ENCODE measurements at places on chromosomes 7 and 10.
A peak's percentile ranks its signal among the peaks of the same experiment; 100 is the strongest.

- H3K36me3 ChIP-seq: no peaks in the 10 kb centered on the region
- H3K27ac ChIP-seq: no peak overlapping the region
- no peaks in the 10 kb centered on the region for H3K27me3 ChIP-seq
- H3K4me1 ChIP-seq: no peaks in the 10 kb centered on the region
- DNase-seq: no peak
- no peak overlapping the region for H3K4me3 ChIP-seq
These were observed 242.6 kb downstream of the CNTNAP2 start for GRCh38 chr7:146359176-146359575.

DNA sequence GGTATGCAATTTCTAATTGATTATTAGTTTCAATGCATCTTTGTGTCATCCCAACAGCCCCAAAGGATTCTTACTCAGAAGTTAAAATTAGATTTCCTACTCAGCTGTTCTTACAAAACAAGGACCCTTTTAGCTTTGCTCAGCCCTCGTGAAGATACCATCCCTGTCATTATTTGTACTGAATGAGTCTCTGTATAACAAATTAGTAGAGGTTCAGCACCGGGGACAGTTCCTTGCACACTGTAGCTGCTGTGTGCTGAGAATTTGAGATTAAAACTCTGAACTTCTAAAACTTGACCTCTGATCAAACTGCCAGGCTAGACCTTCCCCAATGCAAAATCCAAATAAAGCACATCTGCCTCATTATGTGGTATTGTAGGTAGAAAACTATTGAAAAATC lies 299.1 kb downstream of the LHFPL3 start:
- H3K36me3 ChIP-seq: no peaks in the 10 kb centered on the region
- H3K4me3 ChIP-seq: no peak overlapping the region
- H3K27me3 ChIP-seq: no peaks in the 10 kb centered on the region
- no peak for DNase-seq

GRCh38 chr10:126580873-126581647 lies 89.4 kb downstream of the C10orf90 start:
- DNase-seq: no peak
- H3K4me1 ChIP-seq: no peaks in the 10 kb centered on the region
- no peaks in the 10 kb centered on the region for H3K36me3 ChIP-seq
- no peak overlapping the region for H3K27ac ChIP-seq

GRCh38 chr10:19944911-19945663 lies 128.9 kb downstream of the PLXDC2 start:
- H3K4me3 ChIP-seq: no peak overlapping the region
- no peak overlapping the region for H3K27ac ChIP-seq
- H3K27me3 ChIP-seq: no peaks in the 10 kb centered on the region
- H3K36me3 ChIP-seq: no peaks in the 10 kb centered on the region
- no peaks in the 10 kb centered on the region for H3K4me1 ChIP-seq

- H3K27ac ChIP-seq: peak overlapping the region; percentile 69
- H3K27me3 ChIP-seq: no peaks in the 10 kb centered on the region
- DNase-seq: no peak
- H3K4me3 ChIP-seq: no peak overlapping the region
These were observed 153.4 kb upstream of the KLF14 start for GRCh38 chr7:130887182-130887956.

DNA sequence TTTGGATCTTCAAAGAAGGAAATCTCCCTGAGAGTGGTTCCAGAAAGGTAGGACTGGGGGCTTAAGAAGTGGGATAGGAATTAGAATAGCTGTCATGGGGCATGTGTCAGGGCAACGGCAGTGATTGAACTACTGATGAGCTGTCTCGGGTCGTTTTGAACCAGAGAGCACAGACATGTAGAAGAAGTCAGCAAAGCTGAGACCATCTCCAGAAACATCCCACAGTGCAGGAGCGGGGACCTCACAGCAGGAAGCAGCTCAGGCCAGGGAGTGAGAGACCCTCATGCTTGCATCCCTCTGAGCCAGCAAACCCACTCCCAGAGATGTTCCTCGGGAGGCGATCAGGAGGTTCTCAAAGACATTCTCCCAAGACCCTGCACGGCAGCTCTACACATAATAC lies 60.1 kb downstream of the AOC1 start:
- no peaks in the 10 kb centered on the region for H3K4me1 ChIP-seq
- no peak for DNase-seq
- H3K27ac ChIP-seq: no peak overlapping the region
- no peaks in the 10 kb centered on the region for H3K36me3 ChIP-seq
- H3K4me3 ChIP-seq: no peak overlapping the region
- H3K27me3 ChIP-seq: peaks cover 8% of the 10 kb centered on the region

GRCh38 chr10:21326594-21327288 lies 198.7 kb downstream of the SKIDA1 start:
- H3K27ac ChIP-seq: no peak overlapping the region
- H3K4me1 ChIP-seq: peaks cover 7% of the 10 kb centered on the region
- no peak for DNase-seq
- H3K4me3 ChIP-seq: no peak overlapping the region
- no peaks in the 10 kb centered on the region for H3K27me3 ChIP-seq

GRCh38 chr10:113019692-113020474 lies 69.8 kb downstream of the TCF7L2 start:
- no peak overlapping the region for H3K27ac ChIP-seq
- H3K27me3 ChIP-seq: no peaks in the 10 kb centered on the region
- no peak for DNase-seq
- H3K4me1 ChIP-seq: peaks cover 25% of the 10 kb centered on the region

GRCh38 chr10:1712944-1713671 lies 24.2 kb downstream of the ADARB2 start:
- no peak overlapping the region for H3K27ac ChIP-seq
- H3K36me3 ChIP-seq: no peaks in the 10 kb centered on the region
- no peaks in the 10 kb centered on the region for H3K4me1 ChIP-seq
- no peak for DNase-seq
- H3K27me3 ChIP-seq: peaks cover 4% of the 10 kb centered on the region
- no peak overlapping the region for H3K4me3 ChIP-seq

DNA sequence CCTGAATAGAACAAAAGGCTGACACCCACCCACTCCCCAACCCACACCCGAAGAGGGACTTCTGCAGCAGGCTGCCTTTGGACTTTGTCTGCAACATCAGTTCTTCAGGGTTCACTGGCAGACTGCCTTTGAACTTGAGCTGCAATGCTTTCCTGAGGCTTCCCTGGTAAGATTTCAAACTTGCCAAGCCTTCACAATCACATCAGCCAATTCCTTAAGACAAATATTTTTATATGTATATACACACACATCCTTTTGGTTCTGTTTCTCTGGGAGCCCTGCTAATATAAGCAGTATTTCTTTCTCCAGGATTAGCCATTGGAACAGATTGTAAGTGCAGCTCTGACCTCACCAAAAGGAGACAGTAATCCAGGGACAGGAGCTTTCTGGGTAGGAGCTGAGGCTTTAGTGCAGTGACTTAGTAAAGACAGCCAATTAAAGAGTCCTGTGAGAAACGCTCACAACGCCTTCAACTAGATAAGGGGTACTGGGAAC lies 55.6 kb upstream of the KMT2E start:
- H3K27ac ChIP-seq: no peak overlapping the region
- DNase-seq: no peak
- no peaks in the 10 kb centered on the region for H3K4me1 ChIP-seq
- no peaks in the 10 kb centered on the region for H3K27me3 ChIP-seq

DNA sequence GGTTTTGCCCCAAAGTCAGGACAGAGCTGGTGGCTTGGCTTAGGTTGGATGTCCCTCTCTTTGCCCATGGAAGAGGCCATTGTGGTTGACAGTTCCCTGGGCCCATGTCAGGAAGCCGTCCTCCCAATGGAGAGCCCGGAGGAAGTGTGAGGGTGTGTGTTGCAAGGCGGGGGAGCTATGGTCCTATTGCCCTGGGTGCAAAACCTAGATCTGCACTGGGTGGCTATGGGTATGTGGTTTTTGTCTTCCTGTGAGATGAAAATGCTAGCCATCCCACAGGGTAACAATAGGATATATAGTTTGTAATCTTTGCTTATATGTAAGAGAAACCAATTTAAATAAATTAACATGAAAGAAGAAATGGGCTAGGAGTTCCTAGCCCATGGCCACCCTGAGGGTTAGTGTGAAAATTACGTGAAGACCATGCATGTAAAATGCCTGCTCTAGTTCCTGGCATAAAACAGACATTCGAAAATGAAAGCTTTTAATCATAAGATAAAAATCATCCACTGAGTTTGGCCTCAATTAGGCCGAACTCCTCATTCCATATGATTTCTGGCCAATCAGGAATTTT lies 189.2 kb downstream of the PLPP4 start:
- no peaks in the 10 kb centered on the region for H3K36me3 ChIP-seq
- no peak overlapping the region for H3K4me3 ChIP-seq
- no peaks in the 10 kb centered on the region for H3K4me1 ChIP-seq
- DNase-seq: no peak
- H3K27me3 ChIP-seq: no peaks in the 10 kb centered on the region
- no peak overlapping the region for H3K27ac ChIP-seq

GRCh38 chr7:51316666-51317581 lies at the start of gene COBL:
Gene COBL (minus strand): TSS chr7:51316809. CDS start chr7:51316633, 176 bp downstream.
- H3K27me3 ChIP-seq: no peaks in the 10 kb centered on the region
- H3K4me3 ChIP-seq: peak within 1 kb of the TSS; percentile 68
- no peak for DNase-seq

DNA sequence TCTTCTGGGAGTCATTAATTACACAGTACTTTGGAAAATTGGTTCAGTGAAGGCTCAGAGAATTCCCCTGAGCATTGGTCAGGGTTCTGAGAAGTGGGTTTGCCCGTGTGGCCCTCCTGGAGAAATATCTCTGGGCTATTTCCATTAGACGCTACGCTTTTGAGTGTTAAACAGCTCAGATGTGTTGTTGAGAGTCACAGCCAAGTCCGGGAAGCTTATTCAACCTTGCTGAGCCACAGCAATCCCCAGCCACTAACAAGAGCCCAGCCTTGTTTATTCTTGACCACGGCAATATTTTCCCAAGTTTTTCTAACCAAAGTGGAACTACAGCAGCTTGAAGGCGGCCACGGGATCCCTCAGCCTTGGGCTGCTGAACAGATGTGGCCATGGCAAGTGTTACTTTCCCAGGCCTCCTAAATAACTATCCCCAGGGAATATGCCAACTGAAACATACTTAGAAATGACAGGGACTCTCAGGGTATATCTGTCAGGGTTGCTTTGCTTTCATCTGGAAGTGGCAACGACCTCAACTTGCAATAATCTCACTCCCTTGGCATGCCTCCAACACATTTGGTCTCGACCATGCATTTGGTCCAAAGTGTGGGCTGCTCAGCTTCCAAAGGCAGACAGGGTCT lies 214.7 kb downstream of the EMX2 start:
- no peaks in the 10 kb centered on the region for H3K4me1 ChIP-seq
- H3K4me3 ChIP-seq: no peak overlapping the region
- no peak for DNase-seq

- no peaks in the 10 kb centered on the region for H3K27me3 ChIP-seq
- no peaks in the 10 kb centered on the region for H3K36me3 ChIP-seq
- DNase-seq: no peak
- H3K4me3 ChIP-seq: no peak overlapping the region
These were observed 18.2 kb downstream of the DPYSL4 start for GRCh38 chr10:132204781-132205473.

DNA sequence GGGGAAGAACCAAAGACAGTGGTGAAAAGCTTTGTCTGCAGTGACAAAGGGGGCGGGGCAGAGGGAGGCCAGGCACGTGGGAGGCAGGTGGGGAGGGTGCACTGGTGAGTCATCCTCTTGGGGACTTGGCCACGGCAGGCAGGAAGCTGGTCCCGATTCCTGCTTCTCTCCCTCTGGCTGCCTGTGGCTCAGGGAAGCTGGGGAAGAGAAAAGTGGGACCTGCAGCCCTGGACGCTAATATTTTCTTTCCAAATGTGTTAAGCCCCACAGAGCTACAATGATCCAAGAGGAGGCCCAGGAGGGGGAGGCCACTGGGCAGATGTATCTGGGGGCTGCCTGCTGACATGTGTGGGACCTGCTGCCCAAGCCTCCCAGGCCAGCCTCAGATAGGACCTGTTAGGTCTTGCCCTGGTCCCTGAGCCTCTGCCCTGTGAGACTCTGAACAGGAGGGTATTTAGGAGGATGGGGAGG lies 231.8 kb downstream of the KCNMA1 start:
- H3K36me3 ChIP-seq: no peaks in the 10 kb centered on the region
- H3K27ac ChIP-seq: no peak overlapping the region
- no peaks in the 10 kb centered on the region for H3K4me1 ChIP-seq

DNA sequence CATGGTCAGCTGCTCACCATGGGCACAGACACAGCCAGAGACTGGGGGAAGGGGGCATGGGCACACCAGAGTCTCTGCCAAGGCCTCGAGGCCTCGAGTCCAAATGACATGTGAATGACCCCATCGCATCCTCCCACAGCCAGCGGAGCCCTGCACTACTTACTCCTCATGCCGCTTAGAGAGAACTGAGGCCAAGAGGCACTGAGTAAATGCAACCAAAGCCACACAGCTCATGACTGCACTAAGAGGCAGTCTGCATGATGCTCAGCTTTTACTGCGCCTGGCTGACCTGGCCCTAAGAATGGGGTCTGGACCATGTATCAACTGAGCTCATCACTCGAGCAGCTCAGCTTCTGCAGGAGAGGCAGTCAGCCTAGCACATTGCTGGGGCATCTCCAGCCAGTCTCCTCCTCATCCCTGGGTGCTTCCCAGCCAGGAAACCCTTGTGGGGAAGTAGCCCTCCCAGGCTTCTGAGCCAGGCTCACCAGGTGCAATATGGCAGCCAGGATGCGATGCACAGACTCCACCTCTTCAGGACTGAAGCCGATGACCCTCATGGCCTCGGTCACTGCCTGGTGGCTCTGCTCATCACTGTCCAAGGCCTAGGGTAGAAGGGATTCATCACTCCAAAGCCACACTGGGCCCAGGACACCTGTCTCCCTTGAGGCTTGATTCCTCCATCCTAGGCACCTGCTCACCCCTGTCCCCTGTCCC lies 7.5 kb downstream of the MYO1G start:
- no peak overlapping the region for H3K4me3 ChIP-seq
- H3K4me1 ChIP-seq: no peaks in the 10 kb centered on the region
- H3K27ac ChIP-seq: no peak overlapping the region

GRCh38 chr7:4610768-4611467 lies 71.2 kb upstream of the FOXK1 start:
- H3K36me3 ChIP-seq: no peaks in the 10 kb centered on the region
- H3K4me3 ChIP-seq: no peak overlapping the region
- H3K27ac ChIP-seq: no peak overlapping the region
- H3K4me1 ChIP-seq: no peaks in the 10 kb centered on the region
- no peak for DNase-seq
- no peaks in the 10 kb centered on the region for H3K27me3 ChIP-seq

GRCh38 chr7:107023522-107024151 lies 20.9 kb upstream of the PRKAR2B start:
- no peaks in the 10 kb centered on the region for H3K4me1 ChIP-seq
- H3K27me3 ChIP-seq: no peaks in the 10 kb centered on the region
- no peak overlapping the region for H3K4me3 ChIP-seq
- DNase-seq: no peak
- H3K36me3 ChIP-seq: no peaks in the 10 kb centered on the region

DNA sequence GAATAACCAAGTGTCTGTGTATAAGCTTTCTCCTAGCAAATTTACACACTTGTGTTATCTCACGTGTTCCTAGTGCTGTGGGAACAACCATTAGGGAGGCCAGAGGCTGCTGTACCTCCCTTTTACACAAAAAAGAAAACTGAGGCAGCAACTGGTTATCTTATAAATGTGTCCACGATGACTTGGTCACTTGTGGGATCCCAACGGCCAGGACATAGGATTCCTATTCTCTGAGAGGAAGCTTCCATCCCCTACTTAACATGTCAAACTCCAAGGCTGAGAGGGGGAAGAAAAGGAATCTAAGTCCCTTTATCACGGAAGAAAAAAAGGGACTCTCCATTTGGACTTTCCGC lies 484 bp downstream of the ZNF438 start:
- peak overlapping the region; percentile 100 for H3K27ac ChIP-seq
- H3K4me1 ChIP-seq: peaks cover 21% of the 10 kb centered on the region
- peak overlapping the region; percentile 66 for H3K4me3 ChIP-seq
- no peaks in the 10 kb centered on the region for H3K36me3 ChIP-seq
- DNase-seq: no peak

All from tibial nerve (tissue), 4 donors.